ENCODE measurements at places on chromosomes 12 and 14.

GRCh38 chr12:45232756-45233372 is 17.0 kb downstream of the ANO6 start:
- no peak for DNase-seq

DNA sequence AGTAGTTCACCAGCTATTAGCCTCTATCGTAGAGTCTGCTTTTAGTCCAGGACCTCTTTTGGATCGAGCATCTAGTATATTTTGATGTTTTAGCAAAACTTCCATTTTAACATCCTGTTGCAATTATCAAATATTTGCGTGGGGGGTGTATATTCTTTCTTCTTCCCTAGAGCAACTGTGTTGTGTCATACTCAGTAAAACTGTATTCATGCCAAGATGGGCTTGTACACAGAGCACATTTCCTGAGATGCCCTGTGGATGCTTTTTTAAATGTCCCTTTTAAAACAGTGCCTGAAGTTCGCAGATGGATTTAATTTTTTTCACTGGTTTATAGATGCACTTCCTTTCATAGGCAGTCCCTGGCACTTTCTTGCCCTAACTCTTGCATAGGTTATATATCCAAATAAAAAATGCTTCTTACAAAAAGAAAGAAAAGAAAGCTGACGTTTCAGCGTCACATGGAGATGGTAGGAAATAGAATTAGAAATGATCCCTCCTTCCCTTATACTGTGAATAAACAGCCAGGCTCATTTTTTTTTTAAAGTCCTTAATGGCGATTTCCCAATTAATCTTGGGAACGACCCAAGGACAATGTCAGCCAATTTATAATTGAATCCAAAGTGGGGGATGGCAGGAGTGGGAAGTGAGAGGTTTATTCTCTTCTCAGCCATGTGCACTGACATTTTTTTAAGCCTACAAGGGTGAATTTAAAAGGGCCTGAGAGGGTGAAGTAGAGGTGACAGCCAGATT is 247.0 kb downstream of the SLC41A2 start:
- DNase-seq, result no peak

GRCh38 chr14:51441001-51441400 is 201.0 kb downstream of the TMX1 start:
- no peak for DNase-seq

DNA sequence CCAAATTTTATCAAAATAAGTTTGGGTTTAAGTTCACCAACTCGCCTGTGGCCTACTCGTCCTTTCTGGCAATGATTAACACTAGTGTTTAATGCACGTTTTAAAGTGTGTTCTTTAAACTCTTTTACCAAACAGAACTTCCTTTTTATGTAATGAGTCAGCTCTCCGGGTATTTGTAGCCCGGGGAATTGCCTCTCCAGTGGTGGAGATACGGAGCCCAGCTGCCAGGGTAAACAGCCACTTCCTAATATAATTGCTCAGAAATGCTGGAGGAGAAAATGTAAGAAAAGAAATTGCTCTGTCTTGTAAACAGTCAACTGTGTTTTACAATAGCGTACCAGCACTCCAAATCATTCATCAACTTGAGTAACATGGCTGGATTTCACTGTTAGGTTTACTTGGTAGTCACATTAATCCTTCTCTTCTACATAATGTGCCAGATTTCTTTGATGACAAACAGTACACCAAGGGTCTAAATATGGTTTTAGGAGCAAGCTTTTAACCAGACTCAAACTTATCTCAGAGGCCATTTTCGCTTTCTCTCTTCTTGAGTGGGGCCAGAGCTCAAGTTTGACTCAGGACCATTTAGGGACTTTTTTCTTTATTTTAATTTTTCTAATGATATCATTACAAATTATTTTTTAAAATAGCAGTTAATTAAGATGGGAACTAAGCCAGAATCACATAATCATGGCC is 101.2 kb upstream of the SLC38A2 start:
- DNase-seq, result no peak

DNA sequence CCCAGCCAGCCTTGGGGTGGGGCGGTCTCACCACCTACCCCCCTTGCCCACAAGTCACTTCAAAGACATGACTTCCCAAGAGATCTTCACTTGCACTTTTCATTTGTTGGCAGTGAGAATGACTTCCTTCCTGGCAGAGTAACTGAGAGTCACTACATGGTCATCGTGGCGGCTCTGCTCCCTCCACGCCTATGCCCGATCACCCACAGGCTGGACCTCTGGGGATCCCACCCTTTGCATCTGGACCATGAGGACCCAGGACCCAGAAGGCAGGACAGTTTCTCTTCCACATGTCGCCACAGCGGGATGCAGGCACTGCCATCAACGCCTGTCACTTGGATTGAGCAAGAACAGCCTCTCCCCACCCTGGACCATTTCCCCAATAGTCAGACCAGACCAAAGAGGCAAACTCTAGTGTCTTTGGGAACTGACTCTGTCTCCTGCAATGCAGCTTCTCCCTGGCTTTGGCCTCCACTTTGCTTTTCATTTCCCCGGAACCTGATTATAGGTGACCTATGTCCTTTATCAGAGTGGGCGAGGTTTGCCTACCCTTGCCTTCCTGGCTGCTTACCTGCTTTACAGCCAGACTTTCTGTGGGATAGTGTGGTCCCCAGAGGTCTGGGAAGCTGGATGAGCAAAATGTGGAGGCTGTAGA is 3.6 kb downstream of the VDR start:
- no peak for DNase-seq
